ENCODE measurements at places on chromosomes 11 and 22.

- no peak for DNase-seq
These were observed 86.1 kb downstream of the ARHGAP8 start for GRCh38 chr22:44838316-44839016.

GRCh38 chr11:59562292-59562691, 51.0 kb downstream of the OR4D9 start:
- DNase-seq: no peak

DNA sequence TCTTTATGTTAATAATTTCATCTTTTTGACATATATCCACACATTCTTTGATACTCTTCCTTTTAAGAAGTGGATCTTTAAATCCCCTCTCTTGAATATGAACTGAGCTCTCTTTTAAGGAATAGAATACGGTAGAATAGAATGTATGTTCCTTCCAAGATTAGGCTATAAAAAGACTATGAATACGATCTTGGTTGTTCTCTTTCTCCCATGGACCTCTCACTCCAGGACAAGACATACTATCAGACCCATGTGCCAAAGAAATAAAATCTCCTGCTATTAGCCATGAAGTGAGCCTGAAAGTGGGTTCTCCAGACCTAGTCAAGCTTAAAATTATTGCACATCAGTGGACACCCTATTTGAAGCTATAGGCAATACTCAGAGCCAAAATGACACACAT, 392.2 kb upstream of the ANO3 start:
- DNase-seq: no peak

GRCh38 chr11:116454020-116454645, 318.7 kb downstream of the BUD13 start:
- peak; percentile 16 for DNase-seq

DNA sequence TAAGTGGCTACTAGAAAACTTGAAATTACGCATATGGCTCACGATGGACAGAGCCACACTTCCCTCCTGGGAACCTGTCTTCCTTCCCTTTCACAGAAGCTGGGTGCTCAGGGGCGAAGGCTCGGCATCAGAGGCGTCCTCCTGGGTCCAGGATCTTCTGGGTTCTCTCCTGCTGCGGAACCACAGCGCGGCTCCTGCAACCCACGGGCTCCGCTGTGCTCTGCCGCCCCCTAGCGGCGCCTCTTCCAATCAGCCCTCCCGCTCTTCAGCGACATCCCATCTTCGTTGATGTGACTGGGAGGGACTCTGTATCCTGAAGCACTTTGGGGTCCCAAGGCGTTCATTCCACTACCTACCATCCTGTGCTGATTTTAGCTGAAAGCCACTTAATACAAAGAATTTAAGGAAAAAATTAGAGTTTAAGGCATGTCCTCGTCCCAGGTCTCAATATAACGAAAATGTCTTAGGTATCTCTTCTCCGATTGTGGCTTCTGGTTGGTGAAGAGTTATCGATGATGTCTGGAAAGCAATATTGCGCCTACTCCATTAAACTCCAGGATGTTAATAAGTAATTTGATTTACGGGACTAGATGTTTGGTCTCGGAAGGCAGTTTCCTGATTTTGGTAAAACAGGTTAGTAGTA, 14.8 kb upstream of the RPS3 start:
- DNase-seq: peak; percentile 71

DNA sequence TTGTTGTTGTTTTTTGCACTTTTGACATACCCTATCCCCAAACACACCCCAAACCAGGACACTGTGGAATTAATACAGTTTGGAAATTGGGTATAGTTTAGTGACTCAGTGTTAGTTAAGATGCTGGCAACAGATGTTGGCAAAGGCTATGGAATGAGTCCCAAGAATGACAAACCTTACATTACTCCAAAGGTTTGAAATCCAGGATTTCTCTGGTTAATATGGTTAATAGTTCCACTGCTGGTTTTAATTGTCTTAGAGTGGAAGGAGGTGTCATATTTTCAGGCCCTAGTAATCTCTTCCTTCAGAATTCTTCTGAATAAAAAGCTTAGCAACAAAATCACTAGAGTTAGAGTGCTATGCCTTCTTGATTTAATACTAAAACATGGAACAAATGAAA, 775 bp downstream of the LPXN start:
- DNase-seq: no peak

DNA sequence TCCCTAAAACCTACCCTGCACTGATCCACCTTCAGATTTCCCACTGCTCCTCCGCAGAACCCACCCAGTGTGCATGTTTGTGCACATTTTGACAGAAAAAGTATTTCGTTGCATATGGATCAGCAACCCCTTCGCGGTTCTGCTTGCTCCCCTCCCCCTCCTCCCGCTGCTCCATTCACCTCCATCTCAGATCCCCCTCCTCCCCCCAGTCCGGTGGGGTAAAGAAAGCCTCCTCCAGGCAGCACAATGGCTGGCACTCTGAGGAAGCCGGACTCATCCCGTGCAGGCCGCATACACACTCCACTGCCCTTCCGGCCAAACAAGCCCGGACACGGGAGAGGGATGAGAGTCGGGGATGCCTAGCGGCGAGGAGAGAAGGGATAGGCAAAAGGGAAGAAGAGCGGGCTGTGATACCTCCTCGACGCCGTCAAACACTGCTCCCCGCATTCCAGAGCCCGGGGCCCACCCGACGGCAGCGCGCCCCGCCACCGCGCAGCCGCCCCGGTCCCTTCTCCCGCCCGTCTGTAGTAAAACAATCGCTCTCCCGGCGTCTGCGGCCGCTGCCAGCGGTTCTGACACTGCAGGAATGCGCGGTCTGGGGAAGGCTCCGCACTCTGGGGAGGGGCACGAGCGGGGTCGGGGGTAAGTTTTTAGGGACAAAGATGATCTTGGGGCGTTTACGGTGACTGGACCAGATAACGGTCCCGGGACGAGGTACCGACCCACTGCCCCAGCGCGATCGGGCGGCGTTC, 915 bp downstream of the FEZ1 start:
- DNase-seq: no peak

DNA sequence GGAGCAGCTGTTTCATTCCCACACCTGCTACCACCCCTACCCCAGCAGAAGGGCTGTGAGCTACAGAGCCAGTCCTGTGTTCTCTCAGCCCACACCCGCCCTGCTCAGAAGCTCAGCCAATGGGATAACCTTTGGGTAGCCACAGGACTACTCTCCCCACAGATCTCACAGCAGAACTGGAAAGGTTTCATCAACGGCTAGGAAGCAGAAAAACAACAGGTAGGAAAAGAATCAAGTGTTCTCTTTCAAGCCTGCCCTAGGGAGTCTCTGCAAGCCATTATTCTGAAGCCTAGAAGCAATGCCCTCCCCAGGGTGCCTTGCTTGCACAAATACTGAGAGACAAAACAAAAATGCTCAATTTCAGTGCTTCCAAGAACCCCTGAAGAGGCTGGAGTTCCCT, 77.2 kb downstream of the TMPRSS5 start:
- DNase-seq: no peak
